H1 (cell line): ENCODE measurements at places on chromosomes 12 and 14.

DNA sequence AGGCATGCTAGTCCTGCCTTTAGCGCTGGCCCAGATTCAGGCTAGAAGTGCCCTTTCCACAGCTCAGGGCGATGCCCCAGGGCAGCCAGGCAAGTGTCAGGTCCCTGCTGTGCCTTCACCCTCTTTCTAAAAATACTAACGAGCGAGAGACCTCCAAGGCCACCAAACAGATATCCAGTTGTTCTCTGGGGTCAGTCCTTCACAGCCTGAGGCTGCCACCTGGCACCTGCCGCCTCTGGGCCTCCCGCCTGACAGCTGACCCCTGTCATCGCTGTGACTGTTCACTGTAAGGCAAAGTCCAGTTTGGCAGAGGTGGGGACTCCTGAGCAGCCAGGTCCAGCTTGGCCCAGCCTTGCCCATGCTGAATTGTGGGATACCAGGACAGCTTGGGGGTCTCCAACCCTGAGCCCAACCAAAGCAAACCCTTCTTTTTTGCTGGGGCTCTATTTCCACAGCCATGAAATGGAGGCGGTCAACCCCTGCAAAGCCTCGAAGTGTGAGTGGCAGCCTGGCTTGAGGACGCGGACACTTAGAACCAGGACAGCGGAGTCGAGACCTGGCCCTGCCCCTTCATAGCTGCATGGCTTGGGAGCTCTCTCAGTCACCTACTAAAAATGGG is 79.9 kb downstream of the NINJ2 start:
- DNase-seq, result no peak

GRCh38 chr14:49971156-49972130 is 78.6 kb downstream of the ARF6 start:
- no peak for DNase-seq

DNA sequence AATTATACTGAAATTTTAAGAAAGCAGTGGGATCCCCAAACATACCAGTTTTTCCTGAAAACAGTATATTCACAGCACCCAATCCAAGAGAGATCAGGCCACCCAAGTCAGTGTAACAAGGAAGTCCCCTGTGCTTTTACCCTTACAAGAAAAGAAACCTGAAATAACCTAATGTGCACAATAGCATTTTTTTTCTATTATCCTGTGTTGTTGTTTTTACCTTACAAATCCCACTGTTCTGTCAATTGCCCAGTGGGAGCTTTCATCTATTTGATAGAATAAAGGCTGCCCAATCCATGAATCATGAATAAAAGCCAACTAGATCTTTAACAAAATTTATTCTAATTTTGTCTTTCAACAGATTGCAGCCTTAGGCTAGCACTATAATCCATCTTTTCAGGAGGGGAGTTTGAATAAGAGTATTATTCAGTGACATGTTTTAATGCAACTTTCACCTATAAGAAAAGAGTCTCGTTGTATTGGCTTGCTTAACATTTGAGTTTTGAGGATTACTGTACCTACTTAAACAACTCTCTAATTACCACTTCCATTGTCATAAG is 457.4 kb downstream of the TRHDE start:
- DNase-seq, result no peak

DNA sequence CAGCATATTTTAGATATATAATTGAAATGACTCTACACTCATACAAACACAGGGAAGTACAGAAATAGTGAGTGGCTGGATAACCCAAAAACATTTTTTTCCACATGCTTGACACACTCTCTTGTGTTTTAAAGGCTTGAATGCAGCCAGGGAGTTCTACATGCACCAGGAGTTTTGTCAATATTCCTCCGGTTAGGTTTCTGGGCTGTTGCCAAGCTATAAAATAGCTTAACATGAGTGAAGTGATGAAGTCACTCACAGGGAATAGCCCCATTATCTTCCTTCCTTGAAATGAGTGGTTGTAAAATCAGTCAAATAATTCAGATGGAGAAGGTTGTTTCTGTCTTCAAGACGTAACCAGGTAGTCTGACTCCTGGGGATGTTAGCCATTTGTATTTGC is 582.7 kb downstream of the SLC6A15 start:
- no peak for DNase-seq

GRCh38 chr12:2250797-2251196 is 198.0 kb downstream of the CACNA1C start:
- DNase-seq, result no peak

GRCh38 chr14:59352961-59353360 is 112.2 kb downstream of the GPR135 start:
- no peak for DNase-seq

- DNase-seq, result no peak
Measured at GRCh38 chr12:98516111-98516873, 902 bp downstream of the TMPO start.

DNA sequence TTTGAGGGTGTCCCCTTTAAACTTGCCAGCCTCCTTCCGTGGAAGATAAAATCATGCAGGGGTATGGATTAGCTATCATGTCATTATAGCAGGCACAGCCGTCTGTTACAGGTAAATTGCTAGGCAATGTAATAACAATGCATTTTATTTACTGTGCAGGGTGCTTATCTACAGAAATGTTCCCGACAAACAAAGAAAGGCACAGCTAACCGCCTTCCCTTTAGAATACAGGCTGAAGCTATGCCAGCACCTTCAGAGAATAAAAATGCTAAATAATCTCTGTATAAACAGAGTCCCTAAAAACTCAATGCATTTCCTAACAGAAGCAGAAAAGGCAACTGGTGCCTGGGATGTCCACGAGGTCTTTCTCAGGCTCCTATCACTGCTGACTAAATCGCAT is 239.2 kb downstream of the SPTSSA start:
- DNase-seq, result no peak

GRCh38 chr14:54343272-54344121 is 53.3 kb upstream of the CDKN3 start:
- DNase-seq, result no peak

- DNase-seq, result no peak
Measured at GRCh38 chr12:104801427-104801826, 156.7 kb downstream of the SLC41A2 start.

GRCh38 chr12:56267443-56268071 is 815 bp downstream of the COQ10A start:
- no peak for DNase-seq
